ENCODE measurements at places on chromosomes 1 and 21.

- no peak for DNase-seq
These were observed 63.3 kb downstream of the PLPP3 start for GRCh38 chr1:56515898-56516538.

DNA sequence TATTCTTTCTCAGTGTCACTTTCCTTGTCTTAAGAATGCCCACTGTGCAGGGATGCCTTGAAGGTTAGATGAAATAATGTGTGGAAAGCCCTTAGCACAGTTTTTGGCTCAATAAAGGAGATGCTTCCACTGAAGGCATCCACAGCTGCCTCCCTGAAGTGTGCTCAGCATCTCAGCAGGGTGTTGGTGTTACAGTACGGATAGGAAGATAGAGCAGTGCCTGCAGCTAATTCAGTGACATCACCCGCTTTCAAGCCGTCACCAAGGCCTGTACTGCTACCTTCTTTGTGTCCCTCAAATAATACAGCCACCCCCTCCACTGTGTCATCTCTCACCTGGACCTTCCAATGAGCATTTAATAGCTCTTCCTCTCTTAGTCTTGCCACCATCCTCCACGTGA is 59.0 kb downstream of the NDUFS5 start:
- DNase-seq = no peak

DNA sequence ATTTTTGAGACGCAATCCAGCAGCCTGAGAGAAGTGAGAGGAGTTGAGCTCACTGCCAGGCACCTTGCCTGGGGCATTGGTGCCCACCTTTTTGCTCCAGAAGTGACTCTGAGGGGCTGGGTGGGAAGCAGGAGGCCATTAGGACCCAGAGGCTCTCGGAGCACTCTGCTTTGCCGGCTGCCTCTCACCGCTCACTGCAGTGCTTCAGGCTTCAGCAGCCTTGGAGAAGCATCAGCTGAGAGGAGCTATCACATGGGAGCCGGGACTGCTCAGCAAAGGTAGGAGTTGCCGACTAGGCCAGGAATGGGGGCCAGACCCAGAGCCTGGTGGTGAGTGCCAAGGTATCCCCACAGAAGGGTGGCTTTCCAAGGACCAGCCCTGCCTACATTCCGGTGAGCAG is at the start of gene GPR61:
GPR61 (plus strand) TSS at position 197 of the 400 bp plus-strand sequence. CDS start 3,151 bp downstream, outside the sequence.
- no peak for DNase-seq

DNA sequence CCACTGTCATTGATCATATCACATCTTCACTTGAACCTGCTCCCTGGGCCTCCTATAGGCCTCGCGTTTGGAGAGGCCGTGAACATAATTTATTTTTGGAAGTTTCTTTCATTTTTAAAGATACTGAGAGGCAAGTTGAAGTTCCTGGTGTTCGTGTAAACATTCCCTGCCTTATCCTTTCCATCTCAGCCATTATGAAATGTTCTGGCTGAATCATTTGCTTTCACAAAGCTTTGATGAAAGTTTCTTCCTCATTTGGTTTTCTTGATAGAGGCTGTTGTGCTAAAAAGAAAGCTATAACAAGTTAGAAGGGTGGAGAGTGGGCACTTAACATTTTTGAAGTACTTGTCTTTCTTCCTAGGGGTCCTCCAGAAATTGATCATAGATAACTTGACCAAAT is 15.5 kb downstream of the CAMTA1 start:
- no peak for DNase-seq

DNA sequence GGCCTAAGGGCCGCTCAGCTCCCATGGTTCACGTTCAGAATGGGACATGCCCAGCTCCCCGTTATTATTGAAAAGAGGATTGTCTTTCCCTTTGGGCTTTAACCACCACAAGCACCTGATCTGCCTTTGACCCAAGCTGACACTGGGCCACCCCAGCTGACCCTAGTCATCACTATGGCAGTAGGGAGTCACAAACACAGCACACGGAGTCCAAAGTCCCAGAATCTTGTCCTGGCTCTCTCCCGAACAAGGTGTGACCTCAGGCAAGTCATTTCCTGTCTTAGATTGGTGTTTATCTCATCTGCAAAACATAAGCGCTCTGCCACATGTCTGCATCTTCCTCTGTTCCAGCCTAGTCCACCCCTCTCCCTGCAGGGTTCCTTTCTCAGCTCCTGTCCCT is 31.5 kb downstream of the IGFN1 start:
- no peak for DNase-seq

DNA sequence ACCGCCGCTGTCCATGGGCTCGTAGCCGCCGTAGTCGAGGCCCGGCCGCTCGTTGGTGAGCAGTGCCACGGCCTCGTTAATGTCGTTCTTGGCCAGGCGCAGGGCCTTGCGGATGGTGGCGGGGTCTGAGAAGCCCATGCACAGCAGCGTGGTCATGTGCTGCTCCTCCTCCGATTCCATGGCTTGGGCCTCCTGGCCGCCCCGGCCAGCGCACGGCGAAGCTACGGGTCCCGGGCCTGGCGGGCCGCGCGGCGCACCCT is 300 bp downstream of the USP24 start:
- DNase-seq = no peak

DNA sequence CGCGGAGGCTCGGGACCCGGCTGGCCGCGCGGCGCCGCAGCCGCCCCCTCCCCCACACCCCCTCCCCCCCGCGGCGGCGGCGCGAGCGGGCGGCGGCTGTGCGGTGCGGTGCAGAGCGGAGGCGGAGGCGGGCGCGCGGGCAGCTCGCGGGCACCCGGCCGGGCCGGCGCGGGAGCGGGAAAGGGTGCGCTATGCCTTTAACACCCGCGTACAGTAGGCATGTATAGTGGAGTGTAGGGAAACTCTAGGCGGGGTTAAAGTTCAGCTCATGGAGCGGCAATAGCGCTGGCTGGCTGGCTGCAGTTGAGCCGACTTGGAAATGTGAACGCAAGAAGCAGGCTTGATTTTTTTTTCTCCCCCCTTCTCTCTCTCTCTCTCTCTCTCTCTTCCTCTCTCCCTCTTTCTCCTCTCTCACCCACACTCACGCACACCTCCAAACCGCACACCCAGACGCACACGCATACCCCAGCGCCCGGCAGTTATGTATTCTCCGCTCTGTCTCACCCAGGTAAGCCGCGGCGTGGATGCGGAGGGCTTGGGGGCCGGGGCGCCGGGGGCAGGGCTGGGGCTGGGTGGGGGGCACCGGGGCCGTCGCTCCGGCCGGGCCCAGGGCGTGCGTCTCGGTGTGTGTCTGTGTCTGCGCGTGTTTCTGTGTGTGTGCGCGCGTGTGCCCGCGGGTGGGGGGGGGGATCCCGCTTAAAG is at the start of gene NFIA:
NFIA (plus strand) TSS at position 251 of the 702 bp plus-strand sequence.
- DNase-seq = no peak

- no peak for DNase-seq
These were observed 202.7 kb upstream of the SNX7 start for GRCh38 chr1:98458511-98459485.

DNA sequence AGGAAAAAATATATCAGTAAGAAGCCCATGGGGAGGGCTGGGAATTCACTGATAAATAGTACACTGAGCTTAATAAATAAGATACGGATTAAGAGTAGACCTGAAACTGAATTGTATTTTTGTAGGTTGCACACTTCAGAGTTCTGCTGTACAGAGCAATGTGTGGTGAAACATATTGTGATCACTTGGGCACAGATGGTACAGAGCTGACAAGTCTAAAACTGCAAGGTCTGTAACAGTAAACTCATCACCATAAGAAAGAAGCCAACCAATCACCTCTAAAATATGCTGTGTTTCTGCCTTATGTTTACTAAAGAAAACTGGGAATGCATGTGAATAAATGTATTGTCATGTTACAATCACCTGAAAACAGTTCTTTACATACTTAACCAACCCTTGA is 360.7 kb downstream of the MRPL39 start:
- no peak for DNase-seq

DNA sequence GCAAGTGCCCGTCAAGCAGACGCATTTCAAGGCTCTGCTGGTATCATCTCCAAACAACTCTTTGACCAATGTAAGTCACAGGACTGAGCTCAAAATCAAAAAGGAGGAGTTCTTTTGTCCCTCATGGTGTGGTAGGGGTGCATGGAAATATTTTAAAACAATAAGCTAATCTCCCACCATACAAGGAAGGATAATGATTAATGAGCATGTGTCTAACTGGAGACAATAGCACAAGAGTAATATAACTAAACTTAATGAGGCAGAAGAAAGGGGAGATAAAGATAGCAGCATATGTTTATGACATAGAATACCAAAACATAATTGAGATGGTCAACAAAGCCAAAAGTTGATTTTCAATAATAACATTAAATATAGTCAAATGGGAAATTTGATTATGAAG is 668.0 kb upstream of the ZP4 start:
- DNase-seq = no peak

DNA sequence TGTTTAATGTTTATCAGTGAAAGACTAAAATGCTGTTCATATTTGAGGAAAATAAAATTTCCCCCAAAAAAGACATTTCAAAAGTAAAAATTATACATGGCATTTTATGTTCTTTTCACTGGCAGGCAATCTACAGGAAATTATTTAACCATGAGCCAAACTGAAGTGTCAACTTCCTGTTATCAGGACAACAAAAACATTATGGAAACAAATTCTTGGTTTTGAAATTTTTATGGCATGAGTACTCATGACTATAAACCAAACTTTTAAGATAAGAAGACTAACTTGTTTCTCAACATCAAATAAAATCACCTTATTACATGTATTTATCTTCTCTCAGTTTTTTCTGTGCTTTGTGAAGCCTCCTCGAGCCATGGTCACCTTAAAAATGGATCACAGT is 698.6 kb downstream of the LTN1 start:
- no peak for DNase-seq

All from keratinocyte (primary cell).